ENCODE measurements at places on chromosomes 11 and 22. TPM values are rescaled to one million over a fixed set of nuclear protein-coding genes. Genes with fewer than 3 reads are reported as not detected.

SMTNL1 gene
- total RNA-seq = not detected

TIGD3 gene
- total RNA-seq = 1.3 TPM

GAS2L1 gene
- total RNA-seq = 1.2 TPM

C22orf15 gene
- 0.58 TPM for total RNA-seq

TREH gene
- not detected for total RNA-seq

SCGB2A2 gene
- not detected for total RNA-seq

PRRG4 gene
- 0.03 TPM for total RNA-seq

HDAC10 gene
- 152 TPM for total RNA-seq

DNA sequence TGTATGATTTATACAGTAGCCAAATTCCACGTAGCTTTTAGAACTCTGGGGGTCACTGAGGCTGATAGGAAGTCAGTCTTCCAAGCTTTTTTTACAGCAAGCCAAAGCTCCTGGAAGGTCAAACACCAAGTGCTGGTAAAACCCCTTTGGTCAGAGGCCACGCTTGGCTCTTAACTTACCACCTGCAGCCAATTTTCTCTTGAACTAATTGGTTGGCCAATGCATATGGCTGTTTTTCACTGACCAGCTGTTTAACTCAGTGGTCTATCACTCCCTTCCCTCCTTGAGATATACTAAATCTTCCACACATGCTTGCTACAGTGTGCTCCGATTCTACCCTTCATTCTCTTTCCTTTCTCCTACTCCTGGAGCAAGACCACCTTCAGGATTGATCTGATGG is 116.0 kb downstream of the FAR1 start:
- H3K27ac ChIP-seq = no peak overlapping the region
- no peak overlapping the region for H3K4me3 ChIP-seq
- H3K4me1 ChIP-seq = no peaks in the 10 kb centered on the region
- no peaks in the 10 kb centered on the region for H3K36me3 ChIP-seq
- no peak for DNase-seq
- no peaks in the 10 kb centered on the region for H3K27me3 ChIP-seq

- H3K4me1 ChIP-seq = peaks cover 23% of the 10 kb centered on the region
- peaks cover 4% of the 10 kb centered on the region for H3K36me3 ChIP-seq
- H3K27ac ChIP-seq = peak overlapping the region; percentile 98
Observed at GRCh38 chr11:71452199-71453036, 585 bp upstream of the NADSYN1 start.

- no peak overlapping the region for H3K27ac ChIP-seq
- H3K4me3 ChIP-seq = no peak overlapping the region
Observed at GRCh38 chr11:129285402-129285786, 90.3 kb upstream of the BARX2 start.

DNA sequence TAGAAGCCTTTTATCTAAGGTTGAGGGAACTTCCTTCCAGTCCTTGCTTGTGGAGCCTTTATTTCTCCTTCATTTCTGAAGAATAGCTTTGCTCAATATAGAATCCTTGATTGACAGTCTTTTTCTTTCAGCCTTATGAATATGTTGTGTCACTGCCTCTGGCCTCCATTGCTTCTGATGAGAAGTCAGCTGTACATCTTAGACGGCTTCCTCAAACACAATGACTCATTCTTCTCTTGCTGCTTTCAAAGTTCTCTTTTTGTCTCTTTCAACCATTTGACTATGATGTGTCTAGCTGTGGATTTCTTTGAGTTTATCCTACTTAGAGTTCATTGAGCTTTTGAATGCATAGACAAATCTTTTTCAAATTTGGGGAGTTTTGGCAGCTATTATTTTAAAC is 893.2 kb downstream of the BRD1 start:
- H3K4me3 ChIP-seq = no peak overlapping the region
- no peak overlapping the region for H3K27ac ChIP-seq
- DNase-seq = no peak
- H3K27me3 ChIP-seq = peaks cover 19% of the 10 kb centered on the region

DNA sequence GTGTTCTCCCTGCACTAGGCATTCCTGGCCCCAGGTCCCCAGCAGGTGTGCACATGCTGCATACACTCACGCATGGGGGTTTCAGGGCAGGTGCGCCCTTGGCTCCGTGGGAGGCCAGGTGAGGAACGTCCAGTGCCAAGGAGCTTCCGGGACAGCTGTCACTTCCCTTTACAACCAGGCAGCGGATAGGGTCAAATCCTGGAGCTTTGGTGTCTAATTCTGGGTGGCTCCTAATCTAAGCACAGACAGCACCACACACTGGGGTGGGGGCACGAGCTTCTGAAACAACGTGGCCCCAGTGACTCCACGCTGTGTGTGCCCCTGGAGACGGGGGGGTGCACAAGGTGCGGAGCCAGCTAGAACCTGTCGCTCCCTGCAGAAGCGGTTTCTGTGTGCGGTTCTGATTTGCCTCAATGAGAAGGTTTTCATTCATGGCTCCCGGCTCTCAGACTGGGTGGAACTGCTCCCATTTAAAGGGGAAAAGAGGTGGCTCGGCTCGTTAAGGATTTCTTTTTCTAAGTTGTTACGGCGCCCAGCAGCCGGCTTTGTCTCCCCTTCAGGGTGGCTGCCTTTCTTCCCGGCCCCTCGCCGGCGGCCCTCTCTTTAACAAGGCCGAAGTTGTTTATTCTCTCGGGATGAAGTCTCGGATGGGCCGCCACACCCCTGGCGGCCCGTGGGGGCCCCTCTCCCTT is 5.0 kb downstream of the CCND1 start:
- H3K27ac ChIP-seq = no peak overlapping the region
- peaks cover 4% of the 10 kb centered on the region for H3K4me1 ChIP-seq
- H3K4me3 ChIP-seq = no peak overlapping the region
